CD8-positive, alpha-beta memory T cell (primary cell): ENCODE measurements at places on chromosomes 3 and 15.

DNA sequence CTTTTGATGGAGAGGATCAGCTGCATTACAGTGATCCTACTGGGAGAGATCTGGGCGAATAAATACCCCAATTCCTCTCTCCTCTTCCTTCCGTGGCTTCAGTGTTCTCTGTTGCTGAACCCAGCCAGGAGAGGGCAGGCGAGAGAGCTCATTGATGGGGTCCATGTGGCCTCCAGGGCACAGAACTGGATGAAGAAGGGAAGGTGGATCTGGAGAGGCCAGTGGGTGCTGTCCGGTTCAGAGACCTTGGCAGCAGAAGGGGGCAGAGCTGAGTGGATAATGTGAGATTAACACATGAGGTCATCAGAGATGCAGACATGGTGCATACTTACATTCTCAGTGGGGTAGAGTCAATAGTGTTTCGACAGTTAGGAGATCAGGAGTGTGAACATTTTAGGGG is 193.6 kb downstream of the CLSTN2 start:
- DNase-seq, result no peak

DNA sequence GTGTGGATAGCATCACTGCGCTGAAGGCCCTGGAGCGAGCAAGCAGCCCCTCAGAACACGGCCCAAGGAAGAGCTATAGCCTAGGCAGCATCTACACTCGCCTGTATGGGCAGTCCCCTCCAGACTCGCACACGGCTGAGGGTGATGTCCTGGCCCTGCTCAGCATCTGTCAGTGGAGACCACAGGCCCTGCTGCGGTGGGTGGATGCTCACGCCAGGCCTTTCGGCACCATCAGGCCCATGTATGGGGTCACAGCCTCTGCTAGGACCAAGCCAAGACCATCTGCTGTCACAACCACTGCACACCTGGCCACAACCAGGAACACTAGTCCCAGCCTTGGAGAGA is 20.5 kb downstream of the ATRIP start:
- no peak for DNase-seq

DNA sequence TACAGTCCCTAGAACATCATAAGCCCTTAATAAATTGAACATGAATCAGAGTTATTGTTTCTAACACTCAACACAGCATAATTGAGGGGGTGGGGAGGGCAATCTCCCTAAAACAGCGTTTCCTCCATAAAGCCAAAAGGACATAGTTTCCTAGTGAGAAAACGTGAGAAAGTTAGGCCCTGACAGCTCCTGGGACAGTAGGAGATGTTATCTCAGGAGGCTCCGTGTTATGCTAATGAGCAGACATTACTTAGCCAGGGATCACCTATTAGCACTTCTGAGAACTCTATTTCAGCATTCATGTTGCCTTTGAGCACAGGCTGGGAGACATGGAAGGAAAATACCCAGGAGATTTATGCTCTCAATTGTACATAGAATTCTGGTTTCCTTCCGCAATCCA is 229.1 kb upstream of the ADAMTS9 start:
- no peak for DNase-seq

GRCh38 chr15:32864051-32864450 is 146.2 kb downstream of the GREM1 start:
- DNase-seq, result no peak

GRCh38 chr3:17955411-17955810 is 213.0 kb upstream of the TBC1D5 start:
- no peak for DNase-seq

DNA sequence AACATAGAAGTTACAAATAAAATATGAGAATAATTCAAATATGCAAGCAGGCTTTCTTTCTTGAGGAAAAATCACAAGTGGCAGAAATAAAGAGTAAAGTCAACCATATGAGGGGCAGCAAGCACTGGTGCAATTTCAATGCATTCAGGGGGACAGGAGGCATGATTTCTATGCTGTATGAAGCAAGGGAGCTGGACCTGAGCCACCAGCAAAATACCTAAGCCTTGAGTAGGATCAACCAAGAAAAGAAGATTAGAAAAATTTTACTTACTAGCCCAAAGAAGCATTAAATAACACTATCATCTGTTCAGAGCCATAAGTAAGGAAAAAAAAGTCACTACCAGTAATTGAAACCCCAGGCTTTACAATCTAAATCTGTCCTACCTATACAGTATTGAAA is 6.3 kb downstream of the ADGRG7 start:
- DNase-seq, result no peak

DNA sequence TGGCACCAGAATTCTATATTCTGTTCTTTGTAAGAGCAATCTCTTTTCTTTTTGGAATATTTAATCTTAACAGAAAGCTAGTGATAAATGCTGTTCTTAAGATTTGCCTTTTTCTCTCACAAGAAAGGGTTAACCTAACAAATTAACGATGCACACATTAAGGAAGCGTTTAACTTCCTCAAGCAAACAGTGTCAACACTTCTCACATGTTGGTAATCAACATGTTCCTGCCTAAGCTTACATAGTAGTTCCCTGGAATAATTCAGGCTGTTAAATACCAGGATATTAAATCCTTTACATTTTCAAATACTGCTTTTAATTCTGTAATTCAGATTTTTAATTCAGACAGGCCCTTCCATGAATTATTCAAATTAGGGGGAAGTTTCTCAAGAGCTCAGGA is 67.4 kb upstream of the RPL35A start:
- no peak for DNase-seq

- no peak for DNase-seq
Measured at GRCh38 chr3:16406579-16406978, 106.9 kb downstream of the RFTN1 start.
